Caudate nucleus (tissue), 63 donors: ENCODE measurements at places on chromosomes 3 and 15.

GRCh38 chr3:100455841-100456550 lies 36.4 kb upstream of the TMEM45A start:
- DNase-seq, result no peak

GRCh38 chr15:55789066-55789660 lies 46.2 kb upstream of the PRTG start:
- DNase-seq, result no peak

DNA sequence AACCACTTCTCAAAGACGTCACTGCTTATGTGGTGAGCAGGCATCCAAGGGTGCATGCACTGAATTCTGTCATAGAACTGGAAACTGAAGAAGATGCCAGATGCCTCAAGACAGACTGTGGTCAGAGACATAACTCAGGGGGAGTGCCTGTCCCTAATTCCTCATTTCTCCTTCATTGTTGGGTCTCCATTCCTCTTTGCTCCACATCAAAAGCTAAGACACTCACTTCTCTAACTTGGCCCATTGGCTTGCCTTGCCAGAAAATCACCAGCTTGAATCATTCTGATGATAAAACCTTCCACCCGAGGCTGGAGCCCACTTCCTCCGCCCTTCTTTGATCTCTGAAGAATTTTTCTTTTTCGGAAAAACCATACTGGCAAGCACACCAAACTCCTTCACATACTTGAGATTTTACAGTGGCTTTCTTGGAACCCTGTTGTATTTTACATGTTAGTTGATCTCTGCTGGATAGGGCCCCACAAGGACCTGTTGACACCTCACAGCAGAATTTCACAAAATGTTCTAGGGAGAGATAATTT lies 69.9 kb downstream of the COL8A1 start:
- no peak for DNase-seq

DNA sequence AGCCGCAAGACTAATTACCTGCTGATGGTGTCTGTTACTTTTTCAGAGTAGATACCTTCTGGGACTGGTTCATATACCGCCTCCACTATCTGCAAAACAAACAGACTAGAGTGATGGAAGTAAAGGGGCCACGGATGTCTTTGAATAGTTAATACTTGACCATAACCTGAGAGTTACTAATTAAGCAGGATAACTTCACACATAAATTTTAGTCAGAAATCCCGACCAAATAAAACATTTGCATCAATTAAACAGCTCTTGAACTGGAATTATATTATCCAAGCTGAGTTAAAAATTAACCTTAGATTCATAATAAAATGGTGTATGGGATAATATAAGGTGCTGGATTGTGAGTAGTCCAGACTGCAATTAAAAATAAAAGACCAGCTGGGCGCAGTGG lies 167.7 kb downstream of the NEK10 start:
- no peak for DNase-seq

DNA sequence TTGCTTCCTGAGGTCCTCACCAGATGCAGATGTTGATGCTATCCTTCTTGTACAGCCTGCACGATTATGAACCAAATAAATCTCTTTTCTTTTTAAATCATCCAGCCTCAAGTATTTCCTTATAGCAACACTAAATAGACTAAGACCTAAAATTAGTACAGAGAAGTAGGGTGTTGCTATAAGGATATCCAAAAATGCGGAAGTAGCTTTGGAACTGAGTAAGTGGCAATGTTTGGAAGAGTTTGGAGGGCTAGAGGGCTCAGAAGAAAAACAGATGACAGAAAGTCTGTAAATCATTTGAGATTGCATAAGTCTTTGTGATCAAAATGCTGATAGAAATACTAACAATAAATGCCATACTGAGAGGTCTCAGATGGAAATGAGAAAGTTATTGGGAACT lies 894.9 kb downstream of the DIPK2A start:
- DNase-seq, result no peak

GRCh38 chr3:98806521-98806920 lies 43.4 kb downstream of the ST3GAL6 start:
- no peak for DNase-seq
